ENCODE measurements at places on chromosomes 11 and 22.

- no peak for DNase-seq
These were observed 3.7 kb downstream of the TBX1 start for GRCh38 chr22:19764299-19764593.

DNA sequence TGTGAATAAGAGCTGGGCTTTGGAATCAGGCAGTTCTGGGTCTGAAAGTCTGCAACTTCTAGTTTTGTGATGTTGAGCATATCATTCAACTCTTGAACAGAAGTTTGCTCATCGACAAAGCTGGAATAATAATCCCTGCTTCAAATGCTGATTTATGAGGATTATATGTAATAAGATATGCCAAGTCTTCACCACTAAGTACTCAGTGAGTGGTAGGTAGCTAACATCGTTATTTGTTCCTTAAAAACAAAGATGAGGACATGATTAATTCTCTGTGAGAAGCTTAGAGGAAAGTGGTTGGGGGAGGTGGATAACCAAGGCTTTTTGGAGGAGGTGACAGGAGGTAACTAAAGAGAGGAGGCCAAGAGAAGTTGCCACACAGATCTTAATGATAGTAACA is 96.5 kb downstream of the ME3 start:
- no peak for DNase-seq

DNA sequence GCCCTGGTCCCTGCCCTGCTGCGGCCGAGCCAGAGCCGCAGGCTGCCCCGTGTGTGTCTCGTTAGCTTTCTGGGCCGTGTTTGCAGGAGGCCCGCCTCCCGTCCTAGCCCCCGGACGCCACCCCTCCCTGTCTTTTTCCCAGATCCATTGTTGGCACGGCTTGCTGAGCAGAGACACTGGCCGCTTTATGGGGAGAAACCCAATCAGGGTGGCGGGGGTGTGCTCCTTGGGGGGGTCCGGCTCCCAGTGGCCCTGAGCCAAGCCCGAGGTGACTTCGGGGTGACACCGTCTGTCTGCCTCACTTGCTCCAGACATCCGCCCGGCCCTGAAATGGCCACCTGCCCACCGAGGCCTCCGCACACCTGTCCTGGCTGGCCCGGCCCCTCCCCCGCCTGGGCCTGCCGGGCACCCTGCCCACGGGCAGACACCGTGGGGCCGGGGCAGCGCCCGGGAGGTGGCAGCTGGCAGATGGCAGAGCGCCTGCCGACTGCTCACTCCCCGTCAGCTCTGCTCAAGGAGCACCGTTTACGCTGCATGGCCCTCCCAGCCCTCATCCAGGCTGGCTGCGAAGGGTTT is 43.1 kb upstream of the PPARA start:
- DNase-seq: no peak

DNA sequence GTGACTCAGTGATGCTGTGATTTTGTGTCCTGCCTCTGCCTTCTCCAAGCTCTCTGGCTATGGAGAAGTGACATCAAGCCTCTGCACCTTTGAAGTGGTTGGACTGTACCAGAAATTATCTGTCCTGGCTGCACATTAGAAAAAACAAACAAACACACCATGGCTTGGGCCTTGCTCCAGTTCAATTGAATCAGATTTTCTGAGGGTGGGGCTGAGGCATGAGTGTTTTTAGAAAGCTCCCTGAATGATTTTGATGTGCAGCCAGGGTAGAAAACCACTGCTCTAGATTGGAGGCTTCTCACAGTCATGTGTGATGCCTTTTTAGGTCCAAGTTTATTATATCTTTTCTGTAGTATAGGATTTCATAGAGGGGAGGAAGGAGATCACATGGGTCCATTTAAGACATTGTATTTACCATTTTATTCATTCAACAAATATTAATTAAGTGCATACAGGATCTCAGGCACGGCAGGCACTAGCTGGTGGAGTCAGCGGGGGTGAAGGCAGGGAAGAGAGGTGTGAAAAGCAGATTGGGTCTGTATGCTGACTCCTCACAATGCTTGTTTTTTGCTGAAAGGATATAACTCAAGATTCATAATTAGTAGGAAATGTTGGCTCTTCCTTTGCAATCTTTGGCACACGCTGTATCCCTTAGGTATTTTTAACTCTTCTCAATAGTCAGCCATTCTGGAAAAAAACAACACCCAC is 7.1 kb upstream of the VSTM5 start:
- no peak for DNase-seq

- no peak for DNase-seq
These were observed 45.7 kb downstream of the PDGFD start for GRCh38 chr11:104118105-104118744.

- DNase-seq: no peak
These were observed 248.5 kb downstream of the ETS1 start for GRCh38 chr11:128338811-128339210.

DNA sequence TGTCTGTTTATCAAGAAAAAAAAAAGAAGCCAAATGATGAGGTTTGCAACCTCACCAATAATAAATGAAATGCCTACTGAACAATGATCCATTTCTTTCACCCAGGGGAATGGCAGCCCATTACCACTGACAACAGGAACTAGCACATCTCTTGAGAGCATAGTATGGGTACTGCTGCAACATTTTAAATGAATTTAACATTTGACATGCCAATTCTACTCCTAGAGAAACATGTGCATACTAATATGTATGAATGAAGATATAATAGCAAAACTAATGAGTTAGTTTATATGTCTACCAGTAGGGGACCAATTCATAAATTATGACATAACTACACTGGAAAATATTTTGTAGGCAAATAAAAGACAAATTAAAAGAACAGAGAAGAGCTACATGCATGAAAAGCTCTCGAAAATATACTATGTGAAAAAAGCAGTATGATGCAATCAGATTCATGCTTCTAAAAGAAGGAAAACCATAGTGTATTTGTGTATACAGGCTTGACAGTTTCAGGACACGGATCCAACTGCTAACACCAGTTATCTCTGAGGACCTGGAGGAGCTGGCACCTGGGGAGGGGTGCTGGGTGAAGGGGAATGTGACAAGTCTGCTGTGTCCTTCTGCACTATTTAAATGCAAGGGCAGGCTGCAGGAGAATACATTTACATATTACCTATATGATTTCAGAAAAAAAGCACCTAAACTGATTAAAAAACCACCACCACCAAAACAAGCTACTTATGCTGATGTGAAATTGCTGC is 6.9 kb downstream of the SMCO4 start:
- no peak for DNase-seq

- DNase-seq: no peak
These were observed 12.3 kb upstream of the TSKU start for GRCh38 chr11:76770642-76771445.

DNA sequence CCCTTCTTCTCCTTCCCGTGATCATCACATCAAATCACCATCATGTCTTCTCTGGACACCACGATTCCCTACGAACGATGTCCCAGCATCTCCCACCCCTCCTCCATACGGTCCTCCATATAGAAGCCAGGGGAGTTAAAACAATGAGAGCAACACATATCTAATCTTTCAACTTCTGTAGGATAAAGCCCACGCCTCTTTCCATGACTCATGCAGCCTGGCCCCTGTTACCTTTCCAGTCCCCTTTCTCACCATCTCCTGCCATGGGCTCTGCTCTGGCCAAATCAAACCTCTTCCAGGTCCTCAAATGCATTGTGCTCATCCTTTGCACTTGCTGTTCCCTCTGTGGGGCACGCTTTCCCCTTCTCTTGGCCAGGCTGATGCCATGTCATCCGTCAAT is 23.6 kb downstream of the RPS6KA4 start:
- DNase-seq: no peak

DNA sequence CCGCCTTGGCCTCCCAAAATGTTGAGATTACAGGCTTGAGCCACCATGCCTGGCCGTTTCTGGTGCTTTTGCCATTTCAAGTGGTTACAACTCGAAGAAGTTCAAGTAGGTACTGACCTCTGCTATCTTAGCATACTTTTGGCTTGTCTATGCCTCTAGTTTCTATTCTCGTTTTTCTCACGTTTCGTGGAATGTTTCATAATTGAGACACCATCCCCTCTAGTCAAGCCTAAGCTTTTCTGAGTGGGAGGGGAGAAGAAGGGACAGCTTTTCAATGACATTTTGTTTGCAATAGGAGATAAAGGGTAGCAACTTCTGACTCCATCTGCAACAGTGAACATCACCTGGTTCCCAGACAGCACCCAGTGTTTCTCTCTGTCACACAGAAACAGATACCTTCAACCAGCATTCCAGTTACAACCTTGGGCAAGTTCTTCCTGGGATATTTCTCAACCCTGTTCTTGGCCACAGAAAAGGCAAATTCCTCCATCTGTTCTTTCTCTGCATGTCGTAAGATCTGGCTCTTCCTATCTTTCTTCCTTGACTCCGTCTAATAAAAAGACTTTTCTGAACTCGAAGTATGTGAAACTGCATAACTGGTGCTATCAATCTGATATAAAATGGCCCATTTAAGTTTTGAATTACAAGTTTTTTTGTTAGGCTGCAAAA is 25.5 kb downstream of the DDI1 start:
- DNase-seq: no peak

Measured in HEK293T (cell line).